ENCODE measurements at places on chromosomes 16 and 17.

DNA sequence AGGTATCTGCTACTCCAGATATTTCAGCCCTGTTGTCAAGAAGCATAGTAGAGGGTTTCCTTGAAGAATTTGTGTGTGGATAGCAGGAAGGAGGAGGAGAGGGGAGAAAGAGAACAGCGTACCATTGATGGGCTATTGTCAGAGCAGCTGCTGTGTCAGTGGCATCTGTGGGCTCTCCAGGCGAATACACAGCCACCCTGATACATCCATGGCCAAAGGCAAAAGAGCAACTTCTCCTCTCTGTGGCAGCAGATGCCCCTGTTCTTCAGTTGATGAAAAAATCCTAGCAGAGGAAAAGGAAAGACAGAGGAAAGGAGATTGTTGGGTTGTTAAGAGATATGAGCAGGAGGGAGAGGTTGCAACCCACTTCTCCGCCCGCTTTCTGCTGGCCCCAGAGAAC, 12.2 kb upstream of the KCNJ2 start:
- no peak for DNase-seq

DNA sequence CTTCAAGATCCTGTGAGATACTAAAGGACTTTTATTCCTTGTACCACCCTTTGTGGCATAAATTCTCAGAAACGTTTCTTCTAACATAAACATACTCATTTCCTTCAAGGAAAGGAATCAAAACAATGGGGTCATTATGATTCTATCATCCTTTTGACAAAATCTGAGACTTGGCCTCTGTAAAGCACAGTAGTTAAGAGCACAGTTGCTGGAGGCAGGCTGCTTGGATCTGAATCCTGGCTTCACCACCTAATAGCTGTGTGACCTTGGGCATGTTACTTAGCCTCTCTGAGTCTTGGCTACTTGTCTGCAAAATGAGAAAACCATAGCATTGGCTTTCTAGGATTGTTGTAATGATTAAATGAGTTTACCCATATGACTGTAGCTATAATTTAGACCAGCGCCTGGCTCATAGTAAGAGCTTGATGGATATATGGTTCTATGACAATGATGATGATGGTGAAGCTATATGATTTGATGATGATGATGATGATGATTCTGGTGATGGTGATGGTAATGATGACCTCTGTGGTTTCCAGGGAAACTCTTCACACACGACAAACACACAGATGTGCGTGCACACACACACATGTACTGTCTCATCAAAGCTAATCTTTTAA, 6.1 kb upstream of the KRT31 start:
- DNase-seq, result peak; percentile 18

DNA sequence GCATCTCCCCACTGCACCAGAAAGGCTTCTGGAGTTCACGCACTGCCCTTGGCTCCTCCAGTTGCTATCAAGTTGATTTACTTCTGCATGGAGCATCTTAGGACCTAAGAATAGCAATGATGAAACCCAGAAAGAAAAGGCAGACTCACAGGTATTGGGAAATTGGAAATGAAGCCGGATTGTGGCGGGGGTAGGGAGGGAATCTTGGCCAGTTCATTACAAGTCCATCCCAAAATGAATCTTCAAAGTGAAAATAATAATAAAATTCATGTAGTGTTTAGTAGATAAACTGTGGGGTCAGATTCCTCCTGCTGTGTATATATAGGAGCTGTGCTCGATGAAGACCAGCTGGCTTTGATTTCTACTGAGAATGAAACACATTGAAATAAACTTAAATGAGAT, 33.7 kb downstream of the TEKT3 start:
- peak; percentile 6 for DNase-seq

- no peak for DNase-seq
Observed at GRCh38 chr17:27550291-27550930, 80.6 kb upstream of the LGALS9 start.

GRCh38 chr17:9284884-9285283, 263.6 kb downstream of the NTN1 start:
- DNase-seq, result no peak

GRCh38 chr17:30389756-30390300, 11.1 kb downstream of the CPD start:
- DNase-seq, result peak; percentile 48

- peak; percentile 84 for DNase-seq
Observed at GRCh38 chr17:60901806-60902205, 224.2 kb downstream of the BCAS3 start.

DNA sequence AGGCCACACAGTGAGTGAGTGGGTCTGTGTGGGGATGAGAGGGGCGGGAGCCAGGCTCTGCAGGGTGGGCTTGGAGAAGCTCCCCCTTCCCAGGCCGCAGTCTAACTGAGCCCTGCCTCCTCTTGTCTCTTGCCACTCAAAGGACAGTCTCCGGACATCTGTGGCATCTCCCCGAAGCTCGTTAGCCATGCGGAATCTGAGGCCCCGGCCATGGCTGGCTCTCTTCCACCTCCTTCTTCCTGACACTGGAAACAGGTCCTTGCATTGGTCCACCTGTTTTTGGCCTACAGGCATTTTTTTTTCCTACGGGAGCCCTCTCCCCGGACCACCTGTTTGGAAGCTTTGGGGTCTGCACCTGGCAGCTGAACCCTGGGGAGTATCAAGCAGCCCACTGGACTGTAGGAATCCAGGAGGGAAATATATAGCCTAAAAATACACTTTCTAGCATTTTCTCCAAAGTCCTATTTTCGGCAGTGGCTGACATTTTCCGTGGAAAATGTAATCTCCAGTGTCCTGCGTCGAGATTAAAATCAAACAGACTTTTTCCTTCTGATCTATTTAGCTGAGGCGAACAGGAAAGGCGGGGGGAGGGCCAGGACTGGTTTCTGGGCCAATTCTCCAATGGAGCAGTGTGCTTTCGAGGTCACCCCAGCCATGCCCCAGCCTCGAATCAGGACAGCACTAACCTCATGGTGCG, 9.1 kb downstream of the ATP2A3 start:
- DNase-seq, result no peak

DNA sequence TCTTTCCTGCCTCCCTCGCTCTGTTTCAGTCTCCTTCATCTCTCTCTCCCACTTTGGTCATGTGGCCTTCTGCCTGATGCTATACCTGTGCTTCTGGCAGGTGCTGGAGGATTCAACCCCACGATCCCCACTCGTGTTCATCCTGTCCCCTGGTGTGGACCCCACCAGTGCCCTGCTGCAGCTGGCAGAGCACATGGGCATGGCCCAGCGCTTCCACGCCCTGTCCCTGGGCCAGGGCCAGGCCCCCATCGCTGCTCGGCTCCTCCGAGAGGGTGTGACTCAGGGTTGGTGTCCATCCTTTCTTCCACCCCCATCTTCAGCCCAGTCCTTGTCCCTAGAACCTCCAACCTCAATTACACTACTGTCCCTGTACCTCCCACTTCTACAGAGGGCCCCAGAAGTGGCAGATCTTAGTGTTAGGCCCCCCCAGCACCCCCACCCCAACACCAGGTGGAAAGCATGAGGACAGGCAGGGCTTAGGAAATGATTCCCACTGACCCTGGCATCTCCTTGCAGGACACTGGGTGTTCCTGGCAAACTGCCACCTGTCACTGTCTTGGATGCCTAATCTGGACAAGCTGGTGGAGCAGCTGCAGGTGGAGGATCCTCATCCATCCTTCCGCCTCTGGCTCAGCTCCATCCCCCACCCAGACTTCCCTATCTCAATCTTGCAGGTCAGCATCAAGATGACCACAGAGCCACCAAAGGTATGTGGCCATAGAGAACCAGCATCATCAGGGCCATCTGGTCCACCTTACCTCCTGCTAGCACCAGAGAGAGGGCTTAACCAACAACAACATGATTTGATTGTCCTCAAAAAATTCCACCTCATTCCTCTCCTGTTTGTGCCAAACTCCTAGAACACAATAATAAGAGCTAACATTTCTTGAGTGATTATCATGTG, 9.7 kb upstream of the KDM6B start:
- DNase-seq, result no peak

DNA sequence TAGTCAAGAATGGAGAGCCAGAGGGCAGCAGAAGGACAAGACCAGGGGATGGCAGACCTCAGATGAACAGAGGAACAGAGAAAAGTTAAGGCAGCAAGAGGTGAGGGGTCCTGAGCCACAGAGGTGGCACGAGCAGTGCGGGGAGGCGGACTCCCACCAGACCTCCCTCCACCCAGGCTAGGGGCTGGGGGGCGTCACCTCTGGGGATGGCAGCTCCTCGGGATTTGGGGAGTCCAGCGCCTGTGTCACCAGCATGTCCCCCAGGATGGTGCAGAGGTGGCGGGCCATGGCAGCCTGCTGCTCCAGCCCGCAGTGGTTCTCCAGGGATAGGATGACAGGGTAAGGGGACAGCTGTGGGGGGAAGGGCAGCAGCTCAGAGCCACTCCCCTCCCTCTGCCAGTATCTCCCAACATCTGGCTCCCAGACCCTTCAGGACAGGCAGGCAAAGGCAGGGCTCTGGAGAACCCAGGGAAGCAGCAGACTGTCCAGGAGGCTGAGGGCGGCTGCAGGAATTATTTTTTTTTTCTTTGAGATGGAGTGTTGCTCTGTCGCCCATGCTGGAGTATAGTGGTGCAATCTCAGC, 15.8 kb downstream of the PLCD3 start:
- DNase-seq, result no peak

GRCh38 chr17:55769625-55770000, 18.8 kb downstream of the PCTP start:
- DNase-seq, result peak; percentile 92

- no peak for DNase-seq
Observed at GRCh38 chr17:31888124-31888523, 13.4 kb downstream of the UTP6 start.

DNA sequence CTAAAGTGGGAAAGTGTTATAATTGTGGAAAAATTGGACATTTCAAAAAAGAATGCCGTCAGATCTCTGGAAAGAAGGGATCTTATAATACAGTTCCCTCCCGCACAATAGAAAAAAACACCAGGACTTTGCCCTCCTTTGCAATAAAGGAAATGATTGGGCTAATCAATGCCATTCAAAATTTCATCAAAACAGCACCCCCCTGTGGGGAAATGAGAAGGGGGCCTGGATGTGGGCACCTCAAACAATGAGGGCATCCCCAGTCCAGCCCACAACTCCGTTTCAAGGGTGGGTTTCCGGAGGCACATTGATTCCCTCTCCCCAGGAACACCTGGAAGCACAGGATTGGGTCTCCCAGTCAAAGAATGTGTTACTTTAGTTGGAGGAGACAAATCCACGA, 26.1 kb downstream of the CD300LG start:
- no peak for DNase-seq

DNA sequence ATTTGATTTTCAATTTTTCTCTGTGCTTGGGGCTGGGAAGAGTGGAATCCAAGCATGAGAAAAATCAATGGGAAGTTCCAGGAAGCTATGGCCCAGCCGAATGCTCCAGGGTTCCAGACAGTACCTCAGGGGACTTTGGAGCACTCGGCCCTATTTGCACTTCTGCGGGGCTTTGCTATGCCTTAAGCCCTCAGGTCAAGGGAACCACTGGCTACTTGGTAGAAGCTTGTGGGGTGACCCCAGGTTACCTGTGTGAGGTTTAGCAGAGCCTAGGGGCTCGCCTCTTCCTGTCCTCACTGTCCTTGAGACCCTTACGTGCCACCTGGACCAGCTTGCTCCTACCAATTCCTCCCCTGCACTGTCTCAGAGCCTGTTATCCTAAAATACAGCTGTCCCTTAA, 121.3 kb downstream of the MGAT5B start:
- no peak for DNase-seq

DNA sequence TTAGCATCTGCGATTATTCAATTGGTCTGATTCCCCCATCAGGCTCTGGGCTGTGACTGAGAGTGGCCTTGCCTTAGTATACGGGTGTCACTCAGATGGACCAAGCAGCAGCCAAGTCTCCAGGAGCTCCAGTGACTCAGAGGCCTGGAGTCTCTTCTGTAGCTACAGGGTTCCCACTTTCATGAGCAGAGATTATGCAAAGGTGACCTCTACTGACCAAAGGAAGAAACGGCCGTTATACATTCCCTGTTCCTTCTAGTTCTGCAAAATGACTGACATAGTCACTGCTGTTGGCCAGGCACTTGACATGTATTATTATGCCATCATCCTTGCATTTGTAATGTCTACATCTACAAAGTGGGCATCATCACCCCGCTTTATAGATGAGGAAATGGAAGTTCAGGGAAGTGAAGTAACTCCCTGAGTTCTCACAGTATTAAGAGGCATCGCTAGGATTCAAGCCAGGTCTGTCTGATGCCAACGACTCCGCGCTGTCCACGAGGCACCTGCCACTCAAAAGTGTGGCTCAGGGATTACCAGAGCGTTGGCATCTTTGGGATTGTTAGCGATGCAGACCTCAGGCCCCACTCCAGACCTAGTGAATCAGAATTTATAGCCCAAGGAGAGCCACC, 23.3 kb downstream of the SLC38A7 start:
- DNase-seq, result peak; percentile 88

DNA sequence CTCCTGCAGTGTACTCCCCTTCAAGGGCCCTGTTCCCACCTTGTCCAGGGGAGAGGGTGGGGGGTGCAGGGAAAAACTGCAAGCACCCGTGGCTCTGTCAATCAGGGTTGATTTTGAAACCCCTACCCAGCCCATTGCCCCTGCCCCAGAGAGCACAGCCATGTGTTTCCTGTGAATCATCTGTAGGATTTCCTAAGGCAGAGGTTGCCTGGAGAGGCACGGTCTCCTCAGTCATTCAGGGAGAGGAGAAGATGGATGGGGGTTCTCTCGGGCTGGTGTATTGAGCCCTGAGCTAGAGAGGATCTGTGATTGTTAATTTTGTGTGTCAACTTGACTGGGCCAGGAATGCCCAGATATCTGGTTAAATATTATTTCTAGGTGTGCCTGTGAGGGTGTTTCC, 3.5 kb upstream of the AGRP start:
- DNase-seq, result peak; percentile 24

- no peak for DNase-seq
Observed at GRCh38 chr16:9661336-9662017, 520.8 kb downstream of the GRIN2A start.

GRCh38 chr17:59791603-59792457, 84.4 kb downstream of the VMP1 start:
- peak; percentile 94 for DNase-seq

DNA sequence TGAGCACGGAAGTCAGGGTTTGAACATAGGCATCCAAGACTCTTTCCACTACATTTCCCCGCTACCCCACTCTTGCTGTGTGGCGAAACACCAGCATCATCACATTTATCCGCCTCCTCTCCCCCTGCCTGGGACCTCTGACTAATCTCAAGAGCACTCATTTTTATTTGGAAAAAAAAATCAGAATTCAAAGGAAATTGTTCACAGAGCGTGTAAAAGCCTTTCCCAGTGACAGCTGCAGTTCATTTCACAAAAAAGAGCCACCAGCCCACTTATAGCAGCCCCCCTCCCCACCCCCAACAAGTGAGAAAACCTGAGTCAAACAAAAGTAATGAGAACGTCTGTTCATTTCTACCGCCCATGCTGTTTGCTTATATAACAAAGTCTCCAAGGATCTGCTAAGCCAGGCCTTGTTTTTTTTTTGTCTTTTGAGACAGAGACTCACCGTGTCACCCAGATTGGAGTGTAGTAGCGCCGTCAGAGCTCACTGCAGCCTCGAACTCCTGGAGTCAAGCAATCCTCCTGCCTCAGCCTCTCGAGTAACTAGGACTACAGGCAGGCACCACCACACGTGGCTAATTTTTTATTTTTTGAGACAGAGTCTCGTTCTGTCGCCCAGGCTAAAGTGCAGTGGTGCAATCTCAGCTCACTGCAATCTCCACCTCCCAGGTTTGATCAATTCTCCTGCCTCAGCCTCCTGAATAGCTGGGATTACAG, 48.3 kb upstream of the HAPSTR1 start:
- peak; percentile 59 for DNase-seq

Data from cardiac fibroblast (primary cell).